ENCODE measurements at places on chromosomes 12 and 14.

DNA sequence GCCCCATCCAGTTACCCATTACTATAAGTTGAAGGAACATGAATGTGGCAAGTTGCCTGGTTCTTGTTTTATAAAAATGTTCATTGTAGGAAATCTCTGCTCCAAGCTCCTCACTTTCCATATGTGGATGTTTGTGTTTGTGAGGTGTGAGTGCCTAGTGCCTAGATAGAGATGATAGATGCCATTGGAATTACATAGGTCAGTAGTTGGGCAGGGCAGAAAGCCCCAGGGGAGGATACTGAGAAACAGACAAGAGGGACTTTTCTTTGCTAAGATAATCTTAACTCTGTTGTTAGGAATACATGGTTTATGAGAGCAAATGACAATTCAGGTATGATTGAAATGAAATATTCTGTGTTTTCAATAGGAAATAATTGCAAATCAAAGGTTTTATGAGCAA is 226.3 kb upstream of the GRIP1 start:
- no peak for DNase-seq

- no peak for DNase-seq
These were observed 11.0 kb upstream of the CACNA2D4 start for GRCh38 chr12:1929241-1929984.

- no peak for DNase-seq
These were observed 163.7 kb downstream of the CALM1 start for GRCh38 chr14:90560558-90560957.

- DNase-seq = no peak
These were observed 5.6 kb downstream of the AGAP2 start for GRCh38 chr12:57732726-57733593.

GRCh38 chr12:1350055-1350933 is 244.1 kb downstream of the FBXL14 start:
- no peak for DNase-seq

DNA sequence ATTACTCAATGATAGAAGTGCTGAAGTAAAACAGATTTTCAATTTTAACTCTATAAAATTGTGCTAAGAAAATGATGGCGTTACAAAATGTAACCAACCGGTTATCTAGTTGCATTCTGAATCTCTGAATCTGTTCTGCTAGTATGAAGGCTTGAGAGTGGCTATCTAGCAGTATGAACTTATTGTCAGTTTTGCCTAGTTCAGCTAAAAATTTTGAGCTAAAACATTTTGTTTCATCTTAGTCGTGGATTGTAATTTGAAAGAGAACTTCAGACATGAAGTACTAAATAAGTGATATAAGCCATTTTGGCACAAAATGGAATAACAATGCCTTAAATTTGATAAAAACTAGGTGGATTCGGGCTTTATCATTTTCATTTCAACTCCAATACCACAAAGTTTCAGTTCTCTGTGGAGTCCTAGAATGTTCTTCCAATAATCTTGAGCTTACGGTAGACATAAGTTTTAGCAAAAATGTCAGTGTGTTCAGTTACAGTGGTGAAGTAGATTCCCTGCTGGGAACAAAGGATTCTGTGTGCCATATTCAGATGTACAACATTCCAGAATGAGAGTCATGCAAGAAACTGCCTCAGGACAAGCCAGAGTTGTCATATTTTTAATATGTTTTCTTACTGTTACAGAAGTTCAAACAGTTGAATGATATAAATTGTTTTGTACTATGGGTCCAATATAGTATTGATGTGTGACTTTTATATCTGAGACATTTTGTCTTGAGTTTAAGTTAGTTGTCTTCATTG is 28.1 kb downstream of the ATP6V1D start:
- no peak for DNase-seq

DNA sequence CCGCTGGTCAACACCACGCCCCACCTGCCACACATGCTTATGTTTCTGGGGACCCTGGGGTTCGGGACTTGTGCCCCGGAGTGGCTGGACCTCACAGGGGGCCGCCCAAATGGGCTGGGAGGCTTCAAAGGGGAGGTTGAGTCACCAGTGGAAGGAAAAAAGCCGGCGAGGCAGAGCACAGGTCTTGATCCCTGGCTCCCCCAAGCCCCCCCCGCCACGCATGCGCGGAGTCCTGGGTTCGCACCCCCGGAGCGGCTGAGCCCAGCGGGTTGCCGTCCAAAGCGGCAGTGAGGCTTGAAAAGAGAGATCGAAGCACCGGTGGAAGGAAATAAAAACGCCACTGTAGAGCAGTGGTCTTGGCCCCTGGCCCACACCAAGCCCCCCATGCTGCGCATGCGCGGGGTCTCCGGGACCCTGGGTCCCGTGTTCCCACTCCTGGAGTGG is 313.5 kb downstream of the ALG10 start:
- no peak for DNase-seq

Measured in GM13976 (cell line).